Kasumi-1 (cell line): ENCODE measurements at places on chromosomes 1 and 21.

- DNase-seq: no peak
Measured at GRCh38 chr1:151210830-151211229, 12.5 kb downstream of the PIP5K1A start.

DNA sequence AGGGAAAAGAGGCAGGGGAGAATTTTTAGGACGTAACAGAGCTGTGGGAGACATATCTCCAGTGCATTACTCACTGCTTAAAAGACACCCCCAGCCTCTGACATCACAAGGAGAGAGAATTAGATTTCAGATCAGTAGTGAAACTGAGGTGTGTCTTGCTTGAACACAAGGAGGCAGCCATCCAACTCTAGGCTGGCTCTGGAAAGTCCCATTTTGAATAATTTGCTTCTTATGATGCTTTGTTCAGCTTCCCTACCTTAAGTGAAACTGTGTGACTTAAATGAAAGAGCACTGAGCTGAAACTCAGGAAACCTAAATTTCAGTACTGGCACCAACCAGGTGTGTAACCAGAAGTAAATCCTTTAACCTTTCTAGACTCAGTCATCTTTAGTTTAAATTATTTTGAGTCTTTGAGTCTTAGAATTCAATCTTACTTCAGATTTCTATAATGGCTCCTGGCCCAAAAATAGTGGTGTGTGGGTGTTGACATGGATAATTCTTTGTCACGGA lies 251.6 kb upstream of the SGIP1 start:
- no peak for DNase-seq

DNA sequence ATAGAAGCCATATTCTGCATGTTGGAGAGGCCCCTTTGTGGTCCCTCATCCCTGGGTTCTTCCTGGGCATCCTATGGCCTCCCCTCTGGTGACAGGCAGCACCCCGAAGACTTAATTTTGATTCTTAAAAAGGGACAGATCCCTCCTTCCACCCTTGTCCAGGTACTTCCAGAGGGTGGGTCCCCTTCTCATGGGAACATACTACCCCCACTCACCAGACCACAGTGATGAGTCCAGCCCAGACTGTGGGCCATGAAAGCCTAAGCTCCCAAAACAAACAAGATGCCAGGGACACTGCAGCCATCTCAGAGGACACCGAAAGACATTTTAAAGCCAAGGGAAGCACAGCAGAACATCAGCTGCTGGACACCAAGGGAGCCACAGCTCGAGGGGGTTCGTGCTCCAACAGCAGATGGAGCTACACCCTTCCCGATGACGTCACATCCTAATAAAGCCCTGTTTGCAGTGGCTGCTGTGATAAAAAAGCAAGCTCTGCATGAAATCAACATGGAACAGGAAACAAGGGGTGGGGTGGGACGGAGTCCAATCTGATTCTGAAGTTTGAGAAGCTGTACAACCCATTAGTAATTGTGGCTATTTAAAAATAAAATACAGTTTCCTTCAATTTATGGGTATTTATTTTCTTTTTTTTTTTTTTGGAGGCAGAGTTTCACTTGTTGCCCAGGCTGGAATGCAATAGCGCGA lies 32.4 kb downstream of the GNB1 start:
- DNase-seq: no peak

- DNase-seq: peak; percentile 34
Measured at GRCh38 chr1:244231572-244232315, 180.7 kb downstream of the ZBTB18 start.

DNA sequence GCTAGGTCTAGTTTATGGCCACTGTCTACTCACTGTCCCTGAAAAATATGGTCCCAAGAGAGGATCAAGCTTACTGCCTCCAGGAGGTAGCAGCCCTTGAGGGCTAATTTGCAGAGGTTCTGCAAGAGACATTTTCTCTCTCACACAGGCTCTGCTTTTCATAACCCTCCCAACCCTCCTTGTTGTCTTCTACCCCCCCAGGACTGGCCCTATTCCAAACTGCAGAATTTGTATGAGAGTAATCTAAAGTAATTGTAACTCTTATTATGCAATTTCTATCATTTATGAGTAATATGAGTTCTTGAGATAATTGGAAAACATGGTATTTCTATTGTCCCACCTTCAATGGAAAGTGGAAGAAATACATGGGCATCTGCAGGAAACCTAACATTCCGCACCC lies 70.4 kb upstream of the CD55 start:
- DNase-seq: no peak

DNA sequence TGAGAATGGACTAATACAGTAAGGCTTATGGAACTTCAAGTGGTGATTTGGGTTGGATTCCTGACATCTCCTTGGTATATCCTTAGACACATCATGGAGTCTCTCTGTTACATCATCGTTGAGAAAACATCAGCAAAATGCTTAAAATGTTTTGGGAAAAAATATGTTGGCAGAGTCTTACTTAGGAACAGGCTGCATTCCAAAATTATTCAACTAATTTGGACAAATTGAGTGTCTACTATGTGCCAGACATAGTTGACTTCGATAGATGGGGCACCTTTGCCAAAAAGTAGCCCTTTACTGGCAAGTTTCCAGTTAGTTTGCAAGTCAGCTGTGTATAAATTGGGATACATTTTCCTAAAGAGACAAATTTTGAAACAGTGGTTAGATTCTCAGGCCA lies 253.4 kb upstream of the ST6GALNAC5 start:
- DNase-seq: no peak

DNA sequence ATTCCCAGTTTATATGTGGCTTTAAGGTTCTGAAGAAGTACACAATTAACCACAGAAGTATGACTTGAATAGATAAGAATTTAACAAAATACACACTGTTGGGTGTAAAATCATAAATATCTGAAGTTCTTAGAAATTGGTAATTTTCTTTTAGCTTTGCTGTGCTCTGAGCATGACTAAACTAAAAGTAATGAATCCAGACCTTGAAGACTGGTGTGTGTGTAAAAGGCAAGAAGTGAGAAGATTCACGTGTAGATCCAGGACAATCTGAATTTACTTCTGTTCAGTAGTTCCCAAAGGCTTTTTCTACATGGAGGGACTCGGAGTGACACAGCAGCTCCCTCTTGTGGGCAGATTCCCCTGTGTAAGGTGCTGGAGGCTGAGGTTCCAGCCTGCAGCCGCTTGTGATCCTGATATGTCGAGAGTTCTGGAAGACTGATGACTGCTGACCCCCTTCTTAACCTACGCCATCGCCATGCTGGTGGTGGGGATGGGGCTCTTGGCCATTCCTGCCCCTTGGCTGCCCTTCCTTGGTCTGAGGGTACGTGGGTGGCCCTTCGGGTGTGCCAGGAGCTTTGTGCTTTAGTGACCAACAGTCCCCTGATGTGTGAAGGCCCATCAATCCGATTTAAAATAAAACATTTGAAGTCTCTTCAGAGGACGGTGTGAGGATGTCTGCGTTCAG lies 62.7 kb downstream of the ADARB1 start:
- peak; percentile 85 for DNase-seq

DNA sequence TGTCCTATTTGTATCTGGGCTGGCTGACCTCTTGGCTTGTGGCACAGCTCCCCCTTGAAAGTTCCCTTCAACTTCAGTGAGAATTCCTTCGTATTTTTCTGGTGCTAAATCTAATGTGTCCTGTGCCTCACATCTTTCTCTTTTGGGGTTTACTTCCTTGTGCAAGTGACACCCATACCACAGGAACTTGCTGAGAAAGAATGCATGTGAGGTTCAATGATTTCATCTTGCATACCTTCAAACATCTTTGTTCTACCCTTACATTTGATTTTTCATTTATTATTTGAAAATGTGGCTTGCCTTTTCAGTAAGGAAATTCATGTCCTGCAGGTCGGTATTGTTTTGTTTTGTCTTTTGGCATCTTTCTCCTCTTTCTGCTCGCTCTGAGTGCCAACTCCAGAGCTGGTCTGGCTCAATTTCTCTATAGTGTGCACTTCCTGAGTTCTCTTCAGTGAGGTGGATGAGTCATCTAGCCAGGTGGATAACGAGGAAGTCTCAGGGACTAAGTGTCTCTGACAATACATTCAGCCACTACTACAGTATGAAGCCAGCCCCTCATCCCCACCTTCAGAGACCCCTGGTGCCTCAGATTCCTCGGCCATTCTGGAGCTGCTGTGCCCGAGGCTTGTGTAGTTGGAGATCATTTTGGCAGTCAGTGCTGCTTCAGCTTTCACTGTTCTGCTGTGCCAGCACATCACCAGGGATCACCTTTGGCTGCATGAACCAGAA lies 59.5 kb downstream of the RIPK4 start:
- DNase-seq: no peak

DNA sequence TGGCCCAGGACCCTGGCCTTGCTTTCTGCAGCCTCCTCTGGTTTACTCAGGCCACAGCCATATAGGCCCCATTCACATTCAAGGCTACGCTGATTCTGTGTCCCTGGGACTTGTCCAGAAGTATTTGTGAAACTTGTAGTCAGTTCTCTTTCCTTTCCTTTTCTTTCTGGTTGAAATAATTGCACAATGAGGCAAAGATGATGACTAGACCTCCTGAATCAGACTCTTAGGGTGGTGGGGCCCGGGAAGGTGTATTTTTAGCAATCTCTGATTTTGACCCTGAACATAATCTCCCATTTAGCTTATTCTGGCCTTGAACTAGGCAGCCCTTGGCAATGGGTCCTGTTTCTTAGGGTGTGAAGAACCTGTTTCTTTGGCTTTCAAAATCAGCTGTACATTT lies 39.9 kb downstream of the STUM start:
- no peak for DNase-seq
